ENCODE measurements at places on chromosomes 2 and 18.

- no peak for DNase-seq
Measured at GRCh38 chr2:144914113-144914512, 394.2 kb upstream of the ZEB2 start.

GRCh38 chr2:226185616-226186211, 613.9 kb downstream of the IRS1 start:
- no peak for DNase-seq

- no peak for DNase-seq
Measured at GRCh38 chr18:68467957-68468356, 247.0 kb downstream of the TMX3 start.

GRCh38 chr2:71749671-71750101, 296.3 kb downstream of the DYSF start:
- DNase-seq = no peak

GRCh38 chr2:162293122-162293786, 25.2 kb downstream of the IFIH1 start:
- DNase-seq = no peak

GRCh38 chr2:14713248-14713647, 80.7 kb downstream of the LRATD1 start:
- no peak for DNase-seq

- DNase-seq = no peak
Measured at GRCh38 chr2:64327129-64327509, 126.8 kb upstream of the LGALSL start.

DNA sequence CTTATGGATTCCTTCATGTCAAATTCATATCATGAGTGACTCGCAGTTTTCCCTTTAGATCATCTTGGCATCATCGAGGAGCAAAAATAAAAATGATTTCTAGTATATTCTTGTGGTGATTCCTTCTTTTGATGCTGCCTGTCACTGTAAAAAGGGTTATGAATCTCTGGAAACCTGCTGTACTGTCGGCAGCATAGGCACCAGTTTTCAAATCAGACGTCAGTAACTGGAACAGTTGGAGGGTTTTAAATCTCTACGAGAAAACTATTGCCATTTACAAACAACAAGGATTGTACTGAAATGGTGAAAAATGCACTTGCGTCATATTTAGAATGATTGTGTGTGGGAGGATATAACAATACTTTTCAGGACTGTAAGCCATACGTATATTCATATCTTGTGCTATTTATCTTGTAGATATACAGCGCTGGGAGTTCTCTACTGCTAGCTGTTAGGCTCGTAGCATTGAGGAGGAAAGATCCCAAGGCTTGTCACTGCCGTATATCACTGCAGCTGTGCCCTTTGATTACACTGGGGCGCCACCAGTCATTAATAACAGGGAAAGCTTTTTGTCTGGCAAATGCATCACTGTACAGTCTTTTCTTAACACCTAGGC, 320.7 kb downstream of the MTX2 start:
- DNase-seq = no peak

GRCh38 chr18:50582500-50582899, 22.6 kb downstream of the MAPK4 start:
- DNase-seq = no peak

DNA sequence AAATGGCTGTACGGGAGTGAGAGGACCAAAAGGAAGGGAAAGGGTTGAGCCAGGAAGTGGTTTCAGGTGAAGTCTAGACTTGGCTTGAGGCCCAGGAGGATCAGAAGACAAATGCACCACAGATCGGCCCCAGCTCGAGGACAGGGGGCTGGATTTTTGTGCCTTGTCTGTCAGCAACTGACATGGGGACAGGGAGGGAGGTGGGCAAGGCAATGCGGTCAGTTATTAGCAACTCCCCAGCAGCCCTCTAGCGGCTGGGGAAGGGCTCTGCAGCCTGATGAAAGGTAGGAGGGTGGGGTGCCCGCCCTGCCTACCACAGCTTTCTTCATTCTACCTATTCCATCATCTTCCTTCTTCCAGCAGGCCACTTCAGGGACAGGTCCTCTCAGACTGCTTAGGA, 50.0 kb downstream of the CPO start:
- DNase-seq = no peak

DNA sequence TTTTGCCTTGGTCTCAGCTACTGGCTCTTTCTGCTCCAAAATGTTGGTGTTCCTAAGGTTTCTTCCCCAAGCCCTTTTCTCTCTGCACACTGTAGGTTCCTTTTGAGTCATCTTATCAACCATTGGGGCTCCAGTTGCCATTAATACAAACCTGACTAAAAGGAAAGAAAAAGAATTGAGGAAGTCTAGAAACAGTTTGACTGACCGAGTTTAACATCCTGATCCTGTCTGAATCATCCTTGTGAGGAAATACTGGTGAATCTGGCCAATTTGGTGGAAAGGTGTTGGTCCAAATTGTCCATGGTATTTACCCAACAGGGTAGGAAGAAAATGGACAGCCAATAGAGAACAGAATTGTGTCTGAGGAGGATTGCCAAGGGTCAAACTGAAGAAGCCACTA, 38.3 kb downstream of the CRYGD start:
- no peak for DNase-seq

DNA sequence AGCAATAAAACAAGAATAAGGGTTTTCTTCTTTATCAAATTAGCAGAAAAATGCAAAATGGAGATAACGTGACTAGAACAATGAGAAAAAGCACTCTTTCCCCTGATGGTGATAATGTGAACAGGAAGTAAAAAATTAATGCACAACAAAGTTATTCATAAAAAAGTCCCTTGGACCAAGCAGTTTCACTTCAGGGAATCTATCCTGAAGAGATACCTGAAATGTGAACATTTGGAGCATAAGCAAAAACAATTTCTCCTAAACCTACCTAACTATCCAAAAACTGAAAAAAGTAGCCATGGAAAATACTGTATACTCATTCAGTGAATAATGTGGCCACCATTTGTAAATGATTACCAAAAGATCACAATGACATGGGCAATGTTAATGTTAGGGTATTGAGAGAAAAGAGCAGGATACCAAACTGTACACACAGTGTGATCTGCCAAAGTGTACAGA, 48.7 kb downstream of the TRIP12 start:
- no peak for DNase-seq

DNA sequence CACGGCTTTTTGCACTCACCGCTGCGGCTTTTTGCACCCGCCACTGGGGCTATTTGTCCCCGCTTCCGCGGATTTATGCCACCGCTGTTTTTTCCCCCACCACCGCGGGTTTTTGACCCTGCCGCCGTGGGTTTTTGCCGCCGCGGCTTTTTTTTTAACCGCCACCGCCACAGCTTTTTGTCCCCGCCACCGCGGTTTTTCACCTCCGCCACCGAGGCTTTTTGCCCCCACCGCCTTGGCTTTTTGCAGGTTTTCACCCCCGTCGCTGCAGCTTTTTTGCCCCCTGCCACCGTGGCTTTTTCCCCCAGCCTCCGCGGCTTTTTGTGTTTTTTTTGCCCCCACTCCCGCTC, 2796.7 kb upstream of the TEKT4 start:
- no peak for DNase-seq

- no peak for DNase-seq
Measured at GRCh38 chr2:37356299-37356698, 11.9 kb downstream of the QPCT start.
